Lower leg skin (tissue), 4 donors: ENCODE measurements at places on chromosomes 11 and 22. TPM values are rescaled to one million over a fixed set of nuclear protein-coding genes. Genes with fewer than 3 reads are reported as not detected.

Gene CHRM1
- total RNA-seq, result 6.0 TPM

DNA sequence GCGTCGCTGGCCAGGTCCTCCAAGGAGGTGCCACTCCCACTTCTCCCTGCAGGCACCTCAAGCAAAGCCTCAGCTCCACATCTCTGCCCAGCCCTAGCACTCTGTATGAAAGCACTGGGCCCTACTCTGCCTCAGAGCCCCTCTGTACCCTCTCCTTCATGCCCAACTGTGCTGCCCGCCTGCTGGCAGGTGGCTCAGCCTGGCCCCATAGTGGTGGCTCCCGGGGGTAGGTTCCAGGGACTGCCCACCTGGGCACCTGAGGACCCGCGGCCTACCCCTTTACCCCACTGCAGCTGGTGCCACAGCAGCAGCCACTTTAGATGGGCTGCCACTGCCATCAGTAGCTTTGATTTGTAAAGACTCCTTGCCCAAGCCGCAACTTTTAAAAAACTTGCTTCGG is 1672.8 kb downstream of the LRRC4C start:
- no peak for DNase-seq

DNA sequence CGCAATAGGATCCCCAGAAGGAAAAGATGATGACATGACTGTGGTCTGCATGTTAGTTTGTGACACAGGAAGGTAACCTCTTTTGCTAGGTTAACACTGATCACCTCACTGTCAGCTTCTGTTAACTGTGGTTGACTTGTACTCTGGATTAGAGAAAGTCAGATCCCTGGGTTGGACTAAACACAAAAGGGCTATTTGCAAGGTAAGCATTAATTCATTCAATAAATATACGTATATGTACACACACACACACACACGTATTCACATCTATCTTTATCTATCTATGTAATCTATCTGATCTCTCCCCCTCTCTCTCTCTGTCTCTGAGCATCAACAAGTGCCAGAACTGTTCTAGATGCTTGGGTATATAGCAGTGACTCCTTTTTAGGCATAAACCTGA is 136.1 kb upstream of the SNX19 start:
- DNase-seq, result no peak

DNA sequence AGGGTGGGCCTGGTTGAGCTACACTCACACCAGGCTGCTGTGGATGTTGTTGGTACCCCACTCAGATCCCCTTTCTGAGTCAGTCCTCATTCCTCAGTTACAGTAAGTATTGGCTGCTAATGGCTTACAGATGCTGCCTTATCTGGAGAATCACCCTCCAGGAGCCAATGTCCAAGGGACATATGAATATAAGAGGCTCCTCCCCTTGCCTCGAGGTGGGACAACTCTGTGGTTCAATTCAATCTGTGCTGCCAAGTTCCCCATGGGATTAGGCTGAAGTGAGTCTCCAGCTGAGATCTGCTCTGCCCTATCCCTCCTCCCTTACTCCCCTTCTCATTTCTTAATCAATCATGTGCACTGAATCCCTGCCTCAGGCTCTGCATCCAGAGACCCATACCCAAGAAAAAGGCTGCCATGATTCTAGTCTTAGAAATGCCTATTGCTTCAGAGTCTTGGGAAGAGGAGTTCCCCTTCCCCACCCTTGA is 168.8 kb upstream of the SYT13 start:
- DNase-seq, result no peak

Gene UBQLN3
- total RNA-seq, result not detected

- no peak for DNase-seq
Observed at GRCh38 chr22:37383341-37383740, 43.9 kb downstream of the ELFN2 start.

GRCh38 chr22:48105259-48105658 is 1342.8 kb downstream of the TBC1D22A start:
- no peak for DNase-seq

GRCh38 chr11:33444835-33445594 is 187.8 kb downstream of the HIPK3 start:
- DNase-seq, result no peak

GRCh38 chr11:66728038-66728692 is 851 bp downstream of the SPTBN2 start:
- no peak for DNase-seq

Gene DNAJB13
- not detected for total RNA-seq

GRCh38 chr11:29025001-29025400 is 916.8 kb downstream of the METTL15 start:
- DNase-seq, result no peak

Gene MRGPRX4
- not detected for total RNA-seq
